A673 (cell line): ENCODE measurements at places on chromosomes 13 and 19. TPM values are rescaled to one million over a fixed set of nuclear protein-coding genes. Genes with fewer than 3 reads are reported as not detected.

DNA sequence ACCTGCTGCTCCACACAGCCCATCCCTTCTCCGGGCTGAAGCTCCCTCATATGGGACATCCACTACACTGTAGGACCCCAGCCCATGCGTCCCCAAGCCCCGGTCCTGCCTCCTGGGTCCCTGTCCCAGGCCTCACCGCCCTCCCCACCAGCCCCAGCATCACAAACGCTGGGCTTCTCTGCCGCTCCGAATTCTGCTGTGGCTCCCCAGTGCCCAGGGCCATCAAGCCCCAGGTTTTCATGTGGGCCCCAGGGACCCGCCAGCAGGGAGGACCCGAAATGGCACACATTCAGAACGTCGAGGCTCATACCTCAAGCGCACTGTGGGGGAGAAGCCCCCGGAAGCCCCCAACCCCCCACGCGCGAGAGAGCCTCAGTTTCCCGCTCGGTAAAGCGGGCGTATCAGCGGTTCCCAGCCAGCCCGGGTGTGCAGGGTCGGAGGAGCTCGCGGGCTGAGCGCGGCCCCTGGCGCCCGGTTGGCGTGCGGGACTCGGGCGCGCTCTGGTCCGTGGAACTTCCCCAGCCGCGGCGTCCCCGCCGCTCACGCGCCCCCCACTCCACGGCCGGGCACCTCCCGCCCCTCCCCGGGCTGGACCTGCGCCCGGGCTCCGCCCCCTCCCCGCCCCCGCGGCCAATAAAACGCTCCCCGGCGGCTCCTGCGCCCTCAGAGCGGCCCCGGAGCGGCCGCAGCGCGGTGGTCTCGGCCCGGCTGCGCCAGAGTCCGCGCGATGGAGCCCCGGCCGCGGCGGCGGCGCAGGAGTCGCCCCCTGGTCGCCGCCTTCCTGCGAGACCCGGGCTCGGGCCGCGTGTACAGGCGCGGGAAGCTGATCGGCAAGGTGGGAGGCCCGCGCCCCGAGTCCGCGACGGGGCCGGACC is at the start of gene PLK5:
PLK5 (plus strand) TSS at position 666 of the 875 bp plus-strand sequence. CDS start 2,920 bp downstream, outside the sequence.
- DNase-seq, result no peak

- DNase-seq, result no peak
These were observed 328.1 kb downstream of the TBC1D4 start for GRCh38 chr13:75153834-75154233.

DNA sequence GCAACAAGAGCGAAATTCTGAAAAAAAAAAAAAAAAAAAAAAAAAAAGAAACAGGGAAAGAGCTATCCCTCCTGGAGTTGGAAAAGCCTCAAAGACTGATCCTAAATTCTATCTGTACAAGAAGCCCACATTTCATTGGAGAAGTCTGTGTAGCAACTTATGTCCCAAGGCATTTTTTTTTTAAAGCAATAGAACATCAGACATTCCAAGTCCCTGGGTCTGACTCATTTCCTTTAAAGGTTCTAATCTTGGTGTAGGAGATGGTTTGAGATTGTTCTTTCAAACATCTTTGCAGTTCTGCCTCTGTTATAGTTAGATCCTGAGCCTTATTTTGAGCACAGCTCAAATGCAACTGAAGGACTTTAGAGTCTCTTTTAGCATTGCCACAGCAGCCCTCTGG is 706.5 kb upstream of the MIR17HG start:
- peak; percentile 4 for DNase-seq

DNA sequence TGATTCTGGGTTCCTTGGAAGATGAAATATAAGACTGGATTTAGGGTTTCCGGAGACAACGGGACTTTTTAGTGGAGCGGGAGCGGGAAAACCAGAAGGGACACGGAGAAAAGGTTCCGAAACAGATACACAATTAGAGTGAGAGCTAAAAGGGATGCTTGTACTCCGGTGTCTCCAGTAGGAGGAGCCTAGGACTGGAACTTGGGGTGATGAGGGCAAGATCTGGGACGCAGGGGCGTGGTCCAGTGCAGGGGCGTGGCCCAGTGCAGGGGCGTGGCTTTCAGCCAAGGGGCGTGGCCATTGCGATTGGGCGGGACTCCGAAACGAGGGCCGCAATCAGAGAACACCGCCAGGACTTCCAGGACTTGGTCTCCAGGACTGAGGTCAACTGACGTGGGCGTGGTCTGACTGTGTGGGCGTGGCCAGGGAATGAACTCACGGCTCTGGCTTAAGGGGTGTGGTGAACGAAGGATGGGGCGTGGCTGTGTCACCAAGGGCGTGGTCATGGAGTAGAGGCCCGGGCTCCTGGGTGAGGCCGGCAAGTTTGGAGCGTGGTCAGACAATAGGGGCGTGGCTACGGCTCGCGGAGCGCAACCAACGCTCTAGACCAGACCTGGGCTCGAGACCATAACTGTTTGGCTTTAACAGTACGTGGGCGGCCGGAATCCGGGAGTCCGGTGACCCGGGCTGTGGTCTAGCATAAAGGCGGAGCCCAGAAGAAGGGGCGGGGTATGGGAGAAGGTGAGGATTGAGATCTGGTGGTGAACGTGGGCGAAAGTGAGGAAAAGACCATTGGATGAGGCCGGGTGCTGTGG is at the start of gene DKKL1:
DKKL1 (plus strand) TSS at position 610 of the 815 bp plus-strand sequence; CDS start at position 732, 122 bp downstream.
- peak; percentile 98 for DNase-seq

DNA sequence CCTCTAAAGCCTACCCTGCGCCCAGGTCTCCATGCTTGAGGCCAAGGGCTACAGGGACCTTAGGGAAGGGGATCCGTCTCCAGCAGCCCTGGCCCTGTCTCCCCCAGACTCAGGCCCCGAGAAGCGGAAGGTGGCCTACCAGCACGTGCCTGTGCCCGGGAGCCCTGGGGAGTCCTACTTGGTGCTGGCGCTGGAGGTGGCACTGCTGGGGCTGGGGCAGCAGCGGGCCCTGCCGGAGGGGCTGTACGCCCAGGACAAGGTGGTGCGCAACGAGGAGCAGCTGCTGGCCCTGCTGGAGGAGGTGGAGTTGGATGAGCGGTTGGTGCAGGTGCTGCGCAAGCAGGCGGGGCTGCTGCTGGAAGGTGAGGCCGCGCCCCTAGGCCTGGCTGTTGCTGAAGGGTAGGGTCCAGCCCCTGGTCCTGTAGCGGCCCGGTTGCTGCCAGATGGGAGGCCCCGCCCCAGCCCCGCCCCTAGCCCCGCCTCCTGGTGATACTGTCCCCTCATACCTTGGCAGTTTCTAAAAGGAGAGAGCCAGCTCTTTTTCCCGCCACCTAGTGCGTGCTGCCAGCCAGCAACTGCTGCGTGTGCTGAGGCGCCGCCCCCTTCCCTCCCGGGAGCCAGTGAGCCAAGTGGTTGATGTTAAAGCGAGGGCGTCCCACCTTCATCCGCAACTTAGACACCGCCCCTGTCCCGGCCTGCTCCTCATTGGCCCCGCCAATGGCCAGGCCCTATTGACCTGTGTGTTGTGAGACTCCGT is 22.6 kb downstream of the ZSWIM4 start:
- DNase-seq, result no peak

SWSAP1 gene
- total RNA-seq, result 2.5 and 3.3 TPM in 2 replicates

CYP4F11 gene
- total RNA-seq, result 0.13 TPM in 1 of 2 replicates, not detected in the other

- no peak for DNase-seq
These were observed 107.7 kb upstream of the C1QTNF9B start for GRCh38 chr13:24004971-24005370.

GRCh38 chr13:49517461-49517860 is 21.7 kb downstream of the PHF11 start:
- DNase-seq, result no peak

GRCh38 chr19:35628264-35628564 is 622 bp upstream of the RBM42 start:
- no peak for DNase-seq

DNA sequence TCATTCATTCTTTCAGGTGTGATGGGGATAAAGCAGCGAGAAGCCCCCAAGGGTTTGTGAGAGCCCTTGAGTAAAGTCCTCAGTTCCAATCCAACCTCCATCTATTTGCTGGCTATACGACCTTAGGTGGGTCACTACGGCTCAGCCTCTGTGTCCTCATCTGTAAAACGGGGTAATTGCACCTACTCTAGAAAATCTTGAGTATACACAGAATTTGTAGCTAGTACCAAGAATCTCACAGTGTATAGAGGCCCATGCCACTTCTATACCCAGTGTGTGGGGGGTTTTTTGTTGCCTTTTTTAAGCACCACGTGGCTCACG is 406 bp upstream of the DNMT1 start:
- DNase-seq, result no peak

- DNase-seq, result no peak
These were observed 28.1 kb downstream of the B3GLCT start for GRCh38 chr13:31227870-31228269.

GRCh38 chr19:9058905-9059667 is 27.8 kb upstream of the OR1M1 start:
- no peak for DNase-seq

NLRP11 gene
- 0.46 and 0.52 TPM in 2 replicates for total RNA-seq

DNA sequence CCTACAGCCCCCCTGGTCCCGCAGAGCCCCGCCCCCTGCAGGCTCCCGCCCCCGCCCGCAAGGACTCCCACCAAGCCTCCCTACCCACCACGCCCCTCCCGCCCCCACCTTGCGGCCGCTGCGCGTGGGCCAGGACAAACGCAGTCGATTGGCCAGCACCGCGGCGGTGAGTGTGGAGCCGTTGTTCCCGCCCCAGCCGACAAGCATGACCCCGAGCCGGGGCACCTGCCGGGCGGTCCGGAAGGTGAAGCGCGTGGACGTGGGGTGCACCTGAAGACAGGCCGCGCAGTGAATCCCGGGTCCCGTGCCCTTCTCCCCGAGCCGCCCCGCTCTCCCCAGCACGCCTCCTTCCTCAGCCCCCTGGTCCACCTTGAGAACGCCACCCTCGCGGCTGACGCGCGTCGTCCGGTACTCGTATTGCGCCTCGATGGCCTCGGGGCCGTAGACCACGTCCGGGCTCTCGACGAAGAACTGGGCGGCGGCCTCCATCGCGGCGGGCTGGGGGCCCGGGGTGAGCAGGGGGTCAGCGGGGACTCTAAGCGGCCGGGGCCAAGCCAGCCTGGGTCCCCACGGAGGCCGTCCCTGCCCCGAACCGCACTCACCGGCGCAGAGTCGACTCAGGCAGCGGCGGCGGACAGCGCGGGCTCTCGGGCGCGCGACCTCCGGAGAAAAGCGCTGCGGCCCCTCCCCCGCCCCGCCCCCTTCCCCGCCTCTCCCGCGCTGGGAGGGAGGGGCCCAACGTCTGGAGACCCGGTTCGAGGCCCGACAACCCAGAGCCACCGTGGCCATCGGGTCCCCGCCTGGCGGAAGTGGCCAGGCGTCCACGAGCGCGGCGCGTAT is at the start of gene ISYNA1:
ISYNA1 (minus strand) TSS at position 643 of the 840 bp plus-strand sequence; CDS start at position 489, 154 bp downstream.
- DNase-seq, result peak; percentile 67

MBD3L2 gene
- total RNA-seq, result 1.0 TPM in 1 of 2 replicates, not detected in the other

DNA sequence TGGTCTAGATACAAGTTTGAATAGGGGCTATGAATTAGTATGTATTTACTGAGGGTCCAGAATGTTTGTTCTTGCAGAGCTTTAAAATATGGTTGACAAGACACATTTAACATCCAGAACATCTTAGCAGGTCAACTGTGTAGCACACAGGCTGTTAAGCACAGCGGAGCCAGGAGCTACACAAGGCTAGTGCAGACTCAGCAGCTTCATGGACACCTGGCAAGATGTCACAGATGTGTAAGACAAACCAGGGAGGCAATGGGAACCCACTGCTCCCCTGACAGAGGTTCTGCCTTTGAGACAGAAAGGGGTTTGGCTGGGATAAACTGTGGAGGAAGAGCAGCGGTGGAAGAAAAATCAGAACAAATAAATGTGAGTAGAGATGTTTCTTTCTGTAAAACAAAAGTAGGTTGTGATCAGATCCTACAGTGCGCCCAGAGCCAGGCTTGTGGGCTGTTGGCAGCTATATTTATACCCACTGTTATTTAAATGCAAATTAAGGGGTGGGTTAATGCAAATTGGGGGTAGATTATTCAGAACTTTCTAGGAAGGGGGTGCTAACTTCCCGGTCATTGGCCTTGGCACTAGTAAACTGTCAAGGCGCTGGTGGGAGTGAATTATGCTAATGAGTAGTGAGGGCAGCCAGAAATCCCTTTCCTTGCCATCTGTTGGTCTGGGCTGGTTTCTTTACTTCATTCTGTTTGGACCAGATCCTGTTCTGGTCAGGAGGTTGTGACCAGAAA is 33.0 kb downstream of the MIPEP start:
- DNase-seq, result peak; percentile 9

GRCh38 chr13:108281901-108282300 is 12.4 kb downstream of the TNFSF13B start:
- no peak for DNase-seq

GRCh38 chr19:41955521-41955920 is 3.6 kb downstream of the RABAC1 start:
- DNase-seq, result no peak

DNA sequence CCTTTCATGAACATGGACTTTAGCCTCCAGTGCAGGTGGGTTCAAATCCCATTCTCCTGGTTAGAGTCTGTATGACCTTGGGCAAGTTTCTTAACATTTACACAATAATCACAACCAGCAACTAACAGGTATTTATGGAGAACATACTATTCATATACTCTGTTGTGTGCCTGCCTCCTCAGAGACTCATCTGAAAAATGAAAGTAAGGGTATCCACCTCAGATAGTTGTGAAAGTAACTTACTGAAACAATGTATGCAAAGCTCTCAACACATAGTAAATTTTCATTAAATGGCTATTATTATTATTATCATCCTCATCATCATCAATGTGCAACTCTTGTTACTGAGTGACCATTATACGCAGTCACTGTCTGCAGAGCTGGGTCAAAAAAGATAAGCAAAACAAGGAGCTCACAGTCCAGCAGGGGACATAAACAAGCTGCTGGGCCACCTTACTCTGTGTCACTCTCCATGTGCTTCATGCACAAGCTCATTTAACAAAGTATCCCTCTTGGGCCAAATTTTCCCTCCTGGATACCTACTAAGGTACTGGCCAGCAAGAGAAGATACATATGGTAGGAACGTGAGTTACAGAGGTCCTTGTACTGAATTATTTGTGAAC is 70.9 kb upstream of the FNDC3A start:
- DNase-seq, result no peak

CEACAM7 gene
- total RNA-seq, result 0.43 and 0.44 TPM in 2 replicates

KIR3DL1 gene
- not detected in 2 replicates for total RNA-seq

GRCh38 chr13:104106705-104107393 is 1040.6 kb upstream of the SLC10A2 start:
- DNase-seq, result no peak

- peak; percentile 10 for DNase-seq
These were observed 55.8 kb downstream of the ZNF93 start for GRCh38 chr19:19956434-19957075.

GRCh38 chr19:38921420-38922274 is 8.9 kb downstream of the SARS2 start:
- no peak for DNase-seq

DNA sequence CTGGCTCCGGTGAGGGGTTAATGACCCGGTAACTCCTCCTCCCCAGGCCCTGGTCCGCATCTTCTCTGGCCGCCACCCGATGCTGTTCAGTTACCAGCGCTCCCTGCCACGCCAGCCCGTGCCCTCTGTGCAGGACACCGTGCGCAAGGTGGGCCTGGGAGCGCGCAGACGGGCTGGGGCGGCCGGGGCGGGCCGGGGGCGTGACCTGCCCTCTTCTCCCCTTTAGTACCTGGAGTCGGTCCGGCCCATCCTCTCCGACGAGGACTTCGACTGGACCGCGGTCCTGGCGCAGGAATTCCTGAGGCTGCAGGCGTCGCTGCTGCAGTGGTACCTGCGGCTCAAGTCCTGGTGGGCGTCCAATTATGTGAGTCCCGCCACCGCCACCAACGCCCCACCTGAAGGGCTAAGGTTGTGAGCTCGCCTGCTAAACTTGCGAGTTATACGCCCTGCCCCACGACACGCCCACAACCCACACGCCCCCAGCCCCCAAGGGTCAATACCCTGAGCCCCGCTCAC is 10.4 kb downstream of the CPT1C start:
- DNase-seq, result no peak
